Thymus (tissue), 14 donors: ENCODE measurements at places on chromosomes 16 and 17. TPM values are rescaled to one million over a fixed set of nuclear protein-coding genes. Genes with fewer than 3 reads are reported as not detected.

- DNase-seq, result no peak
These were observed 16.5 kb upstream of the SPPL2C start for GRCh38 chr17:45828171-45828570.

Gene MYH11
- 1.1 TPM for total RNA-seq

Gene HOXB1
- not detected for total RNA-seq

DNA sequence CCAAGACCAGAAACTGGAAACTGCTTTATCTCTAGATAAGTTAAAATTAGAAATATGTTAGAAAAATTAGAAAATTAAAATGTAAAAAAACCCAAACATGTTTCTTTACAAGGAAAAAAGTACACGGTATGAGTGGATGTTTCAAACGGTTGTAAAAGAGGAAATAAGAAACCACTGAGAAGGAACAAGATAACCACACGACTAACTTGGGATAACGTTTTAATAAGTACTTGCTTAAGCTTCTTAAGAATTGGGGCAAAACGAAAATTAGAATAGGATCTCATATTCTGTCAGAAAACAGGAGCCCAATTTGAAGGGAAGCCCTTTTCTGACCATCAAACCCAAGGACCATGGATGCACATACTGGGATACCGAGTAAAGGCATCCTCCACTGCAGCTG lies 31.0 kb downstream of the MBTPS1 start:
- no peak for DNase-seq

Gene FOXN1
- total RNA-seq, result 5.4 TPM

Gene ZSCAN32
- total RNA-seq, result 19.7 TPM

Gene TM4SF5
- total RNA-seq, result not detected

GRCh38 chr17:18951941-18952842 lies at the start of gene SLC5A10:
Gene SLC5A10 (plus strand): TSS chr17:18952165. CDS start chr17:18952206, 41 bp downstream.
- DNase-seq, result no peak

DNA sequence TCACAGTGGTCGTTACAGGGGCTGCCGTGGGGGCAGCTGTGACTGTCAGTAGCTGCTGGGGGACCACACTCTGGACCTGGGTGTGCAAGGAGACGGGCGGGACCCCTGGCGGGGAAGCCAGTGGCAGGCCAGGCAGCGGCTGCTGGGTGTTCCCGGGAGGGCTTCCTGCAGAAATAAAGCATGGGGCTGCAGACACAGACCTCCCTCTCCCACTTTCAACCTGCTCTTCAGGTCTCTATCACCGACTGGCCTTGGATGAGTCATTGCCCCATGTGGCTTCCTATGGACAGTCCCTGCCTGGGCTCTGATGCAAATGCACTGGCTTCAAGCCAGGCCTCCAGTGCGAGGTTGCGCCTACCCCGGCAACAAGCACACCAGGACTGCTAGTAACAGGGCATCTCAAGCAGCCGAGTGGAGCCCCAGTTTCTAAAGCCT lies 17.2 kb downstream of the SREBF1 start:
- no peak for DNase-seq

DNA sequence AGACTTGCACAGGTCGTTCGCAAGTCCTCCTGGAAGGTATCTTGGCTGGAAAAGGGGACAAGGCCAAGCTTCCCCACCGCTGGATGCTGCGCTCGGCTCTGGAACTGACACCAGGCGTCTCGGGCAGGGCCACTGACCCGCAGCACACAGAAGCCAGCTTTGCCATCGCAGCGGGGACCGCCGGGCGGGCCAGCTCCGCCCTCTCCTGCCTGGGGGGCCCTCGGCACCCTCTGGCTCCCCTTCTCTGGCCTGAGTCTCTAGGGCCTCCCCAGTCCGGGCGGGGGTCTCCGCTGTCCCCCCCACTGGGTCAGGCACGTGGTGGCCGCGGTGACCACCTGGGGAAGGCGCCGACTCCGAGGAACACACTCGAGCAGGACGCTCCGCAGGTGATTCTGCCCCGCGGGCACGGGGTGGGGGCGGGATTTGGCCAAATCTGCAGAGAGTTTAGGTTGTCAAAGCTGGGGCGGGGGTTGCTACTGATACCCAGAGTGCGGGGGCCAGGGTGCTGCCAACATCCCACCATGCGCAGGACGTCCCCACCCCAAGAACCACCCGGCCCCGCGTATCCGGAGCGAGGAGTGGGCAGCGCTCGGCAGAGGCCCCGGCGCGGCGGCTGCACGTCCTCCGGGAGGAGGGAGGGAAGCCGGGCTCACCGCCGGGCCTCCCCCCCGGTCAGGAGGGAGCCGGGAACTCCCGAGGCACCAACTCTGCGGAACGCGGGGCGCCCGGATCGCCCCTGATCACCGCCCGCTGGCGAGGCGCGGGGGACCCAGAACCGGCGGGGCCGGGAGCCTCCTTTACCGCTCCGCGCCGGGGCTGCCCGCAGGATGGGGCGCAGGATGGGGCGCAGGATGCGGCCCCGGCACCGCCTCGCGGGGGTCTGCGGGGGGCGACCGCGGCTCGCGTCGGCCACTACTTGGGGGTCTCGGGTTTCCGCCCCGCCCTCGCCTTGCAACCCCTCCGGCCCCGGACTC lies 744 bp upstream of the METRNL start:
- no peak for DNase-seq

GRCh38 chr17:50916708-50917417 lies 50.7 kb upstream of the TOB1 start:
- no peak for DNase-seq
